ENCODE measurements at places on chromosomes 1 and 21.

DNA sequence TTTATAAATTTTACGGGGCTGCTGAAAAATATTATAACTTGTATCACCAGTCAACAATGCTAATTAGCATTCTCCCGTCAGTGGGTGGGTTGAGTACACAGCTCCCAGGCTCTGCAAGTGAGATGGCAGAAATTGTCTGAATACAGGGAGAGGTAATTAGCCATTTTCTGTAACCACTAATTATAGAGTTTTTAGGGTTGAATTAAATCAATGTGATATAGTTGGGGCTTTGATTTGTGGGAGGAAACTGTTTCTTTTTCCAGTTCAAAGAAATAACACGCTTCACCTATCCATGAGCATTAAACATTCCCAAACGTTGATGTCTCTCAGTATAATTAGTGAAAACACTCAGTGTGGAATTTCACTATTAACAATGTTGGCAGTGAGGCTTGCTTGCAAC lies 1.5 kb downstream of the VANGL1 start:
- no peak for DNase-seq

GRCh38 chr1:177914603-177915002 lies 55.3 kb downstream of the SEC16B start:
- DNase-seq: no peak

- DNase-seq: peak; percentile 27
Measured at GRCh38 chr1:155052439-155053395, 1.6 kb downstream of the ADAM15 start.

DNA sequence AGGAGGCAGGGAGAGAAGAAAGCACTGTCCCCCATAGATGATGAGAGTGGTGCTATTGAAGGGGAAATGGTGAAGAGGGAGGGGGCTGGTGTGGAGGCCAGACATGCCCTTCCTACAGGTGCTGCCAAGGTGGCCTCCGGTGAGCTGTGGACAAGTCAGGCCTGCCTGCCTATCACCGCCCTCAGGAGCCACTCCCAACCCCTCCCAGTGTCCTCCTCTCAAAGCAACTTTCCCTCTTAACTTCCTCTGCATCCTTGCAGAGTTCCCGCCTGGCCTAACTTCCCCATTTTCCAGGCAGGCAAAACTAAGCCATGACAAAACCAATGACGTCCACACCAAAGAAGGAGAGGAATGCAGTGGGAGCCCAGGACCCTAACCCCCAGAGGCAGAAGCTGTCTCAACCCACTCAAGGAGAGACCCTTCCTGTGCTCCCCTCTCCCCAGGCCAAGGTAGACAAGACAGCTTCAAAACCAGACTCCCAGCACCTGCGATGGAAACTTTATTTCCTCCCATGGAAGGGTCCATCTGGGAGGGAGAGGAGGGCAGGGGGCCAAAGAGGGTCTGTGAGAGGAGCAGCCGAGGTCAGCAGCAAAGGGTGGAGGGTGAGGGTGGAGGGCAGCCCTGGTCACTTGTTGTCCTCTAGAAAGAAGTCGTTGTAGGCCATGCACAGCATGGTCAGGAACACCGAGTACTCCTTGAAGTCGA lies 1.0 kb upstream of the S100A6 start:
- DNase-seq: no peak

DNA sequence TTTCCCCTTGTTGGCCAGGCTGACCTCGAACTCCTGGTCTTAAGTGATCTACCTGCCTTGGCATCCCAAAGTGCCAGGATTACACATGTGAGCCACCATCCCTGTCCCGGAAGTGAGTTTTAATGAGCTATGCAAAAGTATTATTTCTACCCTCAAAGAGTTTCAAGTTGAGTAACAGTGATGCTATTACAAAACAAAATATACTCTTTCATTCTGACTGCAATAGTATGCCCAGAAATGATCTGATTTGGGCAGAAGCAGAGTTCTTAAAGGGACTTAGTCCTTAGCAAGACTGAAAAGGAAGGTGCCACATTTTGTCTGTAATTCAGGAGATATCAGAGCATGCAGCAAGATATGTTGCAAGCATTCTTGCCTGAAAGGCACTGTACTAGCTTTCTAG lies 375.4 kb downstream of the NUF2 start:
- no peak for DNase-seq

GRCh38 chr1:230758709-230759368 lies 11.7 kb downstream of the CAPN9 start:
- no peak for DNase-seq

DNA sequence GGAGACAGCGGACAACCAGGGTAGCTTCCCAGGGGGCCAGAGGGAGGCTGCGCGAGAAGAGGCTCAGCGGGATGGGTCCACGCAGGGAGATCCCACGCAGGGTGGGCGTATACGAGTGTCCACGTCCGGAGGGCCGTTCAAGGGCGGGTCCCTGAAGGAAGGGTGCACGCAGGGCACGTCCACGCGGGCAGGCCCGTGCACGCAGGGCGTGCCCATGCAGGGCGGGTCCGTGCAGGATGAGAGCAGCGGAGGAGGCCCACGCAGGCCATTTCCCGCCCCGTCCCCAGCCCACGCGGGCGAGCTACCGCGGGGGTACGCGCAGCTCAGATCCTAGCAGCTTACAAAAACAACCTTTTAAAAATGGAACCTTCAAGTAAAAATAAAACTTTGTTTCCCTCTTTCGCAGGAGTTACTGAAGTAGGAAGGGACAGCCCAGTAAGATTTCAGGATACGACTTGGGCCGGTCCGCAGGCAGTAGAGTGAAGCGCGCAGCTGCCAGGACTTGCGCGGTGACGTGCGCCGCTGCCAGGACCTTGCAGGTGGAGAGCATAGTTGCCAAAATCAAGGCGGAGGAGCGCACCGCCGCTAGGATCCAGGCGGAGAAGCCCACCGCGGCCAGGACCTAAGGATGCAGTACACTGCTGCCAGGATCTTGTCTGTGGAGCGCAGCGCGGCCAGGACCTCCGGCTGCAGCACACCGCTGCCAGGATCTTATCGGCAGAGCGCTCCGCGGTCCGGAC lies 416 bp upstream of the RNF187 start:
- DNase-seq: peak; percentile 87

GRCh38 chr21:33125680-33126375 lies 55.9 kb downstream of the OLIG1 start:
- no peak for DNase-seq

GRCh38 chr21:44761011-44761729 lies 40.5 kb downstream of the UBE2G2 start:
- peak; percentile 10 for DNase-seq

DNA sequence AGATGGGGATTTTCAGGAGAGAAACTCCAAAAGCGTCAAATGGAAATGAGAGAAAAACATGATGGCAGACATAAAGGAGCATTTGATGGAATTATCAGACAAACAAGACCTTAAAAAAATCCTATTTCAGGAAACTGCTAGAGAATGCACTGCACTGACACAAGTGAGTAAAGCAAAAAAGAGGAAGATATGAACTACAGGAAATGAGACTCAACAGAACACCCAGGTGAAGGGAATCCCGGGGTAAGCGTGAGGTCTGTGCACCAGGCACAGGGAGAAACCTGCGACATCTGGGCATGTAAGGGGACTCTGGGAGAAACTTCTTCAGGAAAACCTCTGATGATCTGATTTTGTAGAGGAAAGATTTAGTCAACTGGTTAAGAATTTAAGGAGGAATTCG lies 2.8 kb downstream of the TARBP1 start:
- no peak for DNase-seq

DNA sequence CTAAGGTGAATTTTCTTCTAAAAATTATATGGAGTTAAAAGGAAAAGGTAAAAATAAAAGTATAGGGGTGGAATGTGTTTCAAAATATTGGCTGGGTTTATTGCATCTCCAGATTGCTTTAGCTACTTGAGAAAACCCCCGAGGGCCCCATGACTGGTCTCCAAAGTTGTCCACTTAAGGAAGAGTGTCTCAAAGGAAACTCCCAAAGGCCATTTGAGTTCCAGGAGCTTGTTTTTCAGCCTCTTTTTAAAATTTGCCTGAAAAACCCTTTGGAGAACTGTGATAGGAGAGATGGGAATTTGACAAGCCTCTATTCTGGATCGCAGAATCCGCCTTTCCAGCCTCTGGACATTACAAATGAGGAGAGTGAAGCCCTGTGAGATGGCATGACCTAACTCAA lies 225.6 kb downstream of the ZNF326 start:
- no peak for DNase-seq

GRCh38 chr1:24503870-24504523 lies 1.4 kb downstream of the RCAN3 start:
- no peak for DNase-seq

DNA sequence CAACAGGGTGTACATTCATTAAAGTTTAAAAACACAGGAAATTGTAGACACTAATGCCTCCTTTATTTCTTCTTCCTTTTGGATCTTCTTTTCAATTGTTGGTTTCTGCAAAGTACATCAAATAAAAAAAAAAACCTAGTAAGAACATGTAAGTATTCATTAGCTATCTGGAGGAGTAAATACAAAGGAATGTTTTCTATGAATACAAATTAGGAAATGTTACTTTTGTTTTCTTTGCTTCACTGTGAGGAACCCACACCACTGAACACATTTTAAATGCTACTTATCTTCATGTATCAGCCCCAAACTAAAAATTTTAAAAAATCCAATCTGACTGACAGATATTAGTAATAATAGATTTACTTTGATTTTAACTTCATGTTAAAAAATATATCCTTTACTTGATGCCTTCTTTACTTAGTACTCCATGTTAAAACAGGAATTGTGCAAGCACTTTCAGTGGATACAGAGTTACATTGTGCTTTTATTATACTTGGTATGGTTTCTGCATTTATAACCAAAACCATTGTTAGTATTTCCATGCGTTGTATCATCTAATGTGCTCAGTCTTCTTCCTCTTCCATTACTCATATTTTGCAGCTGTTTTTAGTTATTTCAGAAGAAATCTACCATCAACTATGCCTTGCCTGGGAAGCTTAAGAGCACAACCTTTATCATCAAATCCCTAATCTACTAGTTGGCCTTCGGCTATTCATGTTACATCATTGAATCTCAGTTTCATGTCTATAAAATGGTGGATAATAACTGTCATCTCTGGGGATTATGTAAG lies 236.9 kb upstream of the DPYD start:
- DNase-seq: no peak

DNA sequence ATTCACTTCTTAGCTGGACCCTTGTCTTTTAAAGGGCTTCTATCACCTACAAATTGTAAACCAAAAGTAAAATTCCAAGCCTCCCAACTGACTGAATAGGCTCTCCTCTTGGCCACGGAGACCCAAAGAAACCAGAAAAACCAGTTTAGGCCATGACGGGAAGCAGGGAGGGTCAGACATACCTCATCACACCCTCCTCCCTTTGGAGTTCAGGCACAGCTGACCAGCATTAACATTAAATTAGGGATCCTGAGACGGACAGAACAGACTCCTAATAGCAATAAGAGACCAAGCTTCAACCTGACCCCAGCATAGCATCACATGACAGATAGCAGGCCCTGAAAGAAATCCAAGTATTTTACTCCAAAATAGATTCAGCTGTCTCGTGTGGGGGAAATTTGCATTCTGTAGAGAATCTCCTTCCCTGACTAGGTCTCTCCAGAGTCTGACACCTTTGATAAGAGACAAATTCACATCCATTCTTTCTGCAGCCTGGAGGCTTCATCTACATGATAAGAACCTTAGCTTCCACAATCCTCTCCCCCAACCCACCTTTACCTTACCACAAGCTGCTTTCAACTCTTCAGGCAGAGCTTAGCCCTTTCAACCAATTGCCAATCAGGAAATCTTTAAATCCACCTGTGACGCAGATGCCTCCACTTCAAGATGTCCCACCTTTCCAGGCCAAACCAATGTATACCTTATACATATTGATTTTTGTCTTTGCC lies 177.1 kb upstream of the RAB4A start:
- no peak for DNase-seq

DNA sequence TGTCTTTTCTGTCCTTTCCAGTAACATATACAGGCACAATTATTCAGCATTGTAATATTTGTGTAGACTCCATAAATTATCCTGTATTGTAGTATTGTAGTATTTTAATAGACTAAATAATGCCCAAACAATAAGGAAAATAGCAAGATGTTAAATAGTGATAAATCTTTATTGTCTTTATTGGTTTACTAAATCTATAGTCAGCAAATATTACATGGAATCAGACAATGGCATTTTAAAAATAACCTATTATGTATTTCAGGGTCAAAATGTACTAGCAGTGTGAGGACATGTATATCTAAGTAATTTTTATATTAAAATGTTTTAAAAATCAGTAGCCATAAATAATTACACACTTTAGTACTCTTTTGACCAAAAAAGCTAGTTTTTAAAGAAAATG lies 202.3 kb downstream of the GREM2 start:
- DNase-seq: no peak

DNA sequence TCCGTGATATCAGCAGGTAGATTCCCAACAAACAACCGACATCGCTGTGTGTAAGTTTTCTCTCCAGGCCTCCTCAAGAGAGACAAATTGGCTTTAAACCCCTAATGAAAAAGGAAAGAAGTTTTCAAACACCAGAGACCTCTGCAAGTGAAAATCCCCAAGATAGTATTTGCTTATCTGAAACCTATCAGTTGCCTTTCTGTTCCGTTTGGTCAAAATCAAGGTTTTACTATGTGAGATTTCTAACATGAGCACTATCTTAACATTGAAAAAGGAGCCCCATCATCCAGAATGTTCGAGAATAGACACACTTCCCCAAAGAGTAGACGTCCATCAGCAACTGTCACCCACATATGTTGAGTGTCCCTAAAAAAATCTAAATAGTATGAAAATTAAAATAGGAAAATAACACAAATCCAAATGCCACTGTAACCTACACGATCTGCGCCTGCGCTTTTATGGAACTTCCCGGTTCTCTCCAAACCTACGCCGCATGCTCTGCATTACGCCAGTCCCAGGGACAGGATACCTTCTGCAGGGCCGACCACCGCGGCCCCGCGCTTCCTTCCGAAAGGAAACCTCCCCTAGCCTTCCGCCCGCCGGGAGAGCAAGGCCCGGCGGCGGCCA lies 1.4 kb downstream of the SFPQ start:
- no peak for DNase-seq

GRCh38 chr1:82818586-82818985 lies 1017.9 kb downstream of the ADGRL2 start:
- no peak for DNase-seq

DNA sequence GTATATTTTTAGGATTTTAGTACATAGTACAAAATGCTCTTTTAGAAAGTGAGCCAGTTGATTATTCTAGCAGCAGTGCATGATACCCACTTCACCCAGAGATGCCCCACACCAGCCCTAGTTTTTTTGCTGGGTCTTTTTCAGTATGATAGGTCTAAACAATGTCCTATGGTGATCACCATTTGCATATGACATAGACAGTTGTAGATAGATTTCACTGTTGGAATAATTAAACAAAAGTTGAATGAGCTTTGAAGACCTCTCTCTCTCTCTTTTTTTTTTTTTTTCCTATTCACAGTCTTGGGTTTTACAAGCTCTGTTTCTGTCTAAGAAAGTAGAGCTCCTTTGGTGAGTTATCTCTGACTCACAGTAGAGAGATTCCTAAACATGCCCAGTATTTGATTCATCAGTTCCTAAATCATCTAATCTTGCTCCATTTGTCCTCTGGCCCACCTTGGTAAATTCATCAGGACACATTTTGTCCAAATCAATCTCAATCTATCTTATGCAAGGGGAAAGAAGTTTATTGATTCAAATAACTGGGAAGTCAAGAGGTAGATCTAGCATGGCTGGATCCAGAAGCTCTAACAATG lies 44.7 kb upstream of the VAV3 start:
- DNase-seq: no peak

All from CD4-positive, alpha-beta T cell treated with Interleukin-10 for 1 hour (primary cell).